ENCODE measurements at places on chromosomes 3 and 15. TPM values are rescaled to one million over a fixed set of nuclear protein-coding genes. Genes with fewer than 3 reads are reported as not detected.

Gene SAXO2
- not detected for total RNA-seq

Gene ITIH1
- total RNA-seq: not detected

Gene LTF
- total RNA-seq: not detected

Gene ERC2
- 3.8 TPM for total RNA-seq

Gene APBA2
- total RNA-seq: 20.8 TPM

Gene NUSAP1
- 147 TPM for total RNA-seq

Gene C2CD4A
- not detected for total RNA-seq

Gene FBXW12
- 0.68 TPM for total RNA-seq

Gene CKMT1A
- 3.8 TPM for total RNA-seq

Gene COL8A1
- total RNA-seq: not detected

Gene HIGD2B
- total RNA-seq: not detected

GRCh38 chr3:196969660-196970546, 1.3 kb upstream of the PIGZ start:
- DNase-seq: peak; percentile 24

- peak; percentile 59 for DNase-seq
These were observed 589 bp upstream of the GPR27 start for GRCh38 chr3:71752831-71753700.

DNA sequence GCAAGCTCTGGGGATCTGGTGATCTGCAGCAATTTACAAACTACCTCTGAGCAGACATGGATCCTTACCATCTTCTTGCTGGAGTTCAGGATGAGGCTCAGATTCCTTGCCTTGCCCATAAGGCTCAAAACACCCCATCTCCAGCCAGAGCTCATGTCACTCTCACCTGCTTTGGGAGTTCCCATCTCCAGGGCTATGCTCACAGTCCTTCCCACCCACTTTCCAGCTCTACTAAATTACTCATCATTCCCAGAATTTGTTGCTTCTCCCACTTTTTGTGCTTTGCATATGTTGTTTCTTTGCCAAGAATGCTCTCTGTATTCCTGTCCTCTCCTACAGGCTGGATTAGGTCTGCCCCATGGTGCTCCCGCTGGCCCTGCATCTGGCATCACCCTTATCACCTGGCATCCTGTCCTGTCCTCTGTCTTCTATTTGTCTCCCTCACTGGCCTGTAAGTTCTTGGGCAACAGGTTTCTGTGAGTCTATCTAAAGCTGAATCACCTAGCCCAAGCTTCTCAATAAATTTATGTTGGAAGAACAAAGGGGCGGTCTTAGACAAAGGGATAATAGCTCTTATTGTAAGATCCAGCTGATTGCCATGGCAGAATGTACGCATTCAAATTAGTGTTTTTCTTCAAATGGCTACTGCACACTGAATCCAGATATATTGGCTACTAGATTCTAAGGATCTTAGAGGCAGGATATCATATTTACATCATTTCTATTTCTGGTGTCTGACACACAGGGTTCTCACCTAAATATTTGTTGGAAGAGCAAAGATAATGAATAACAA, 179.2 kb downstream of the CLSTN2 start:
- no peak for DNase-seq

DNA sequence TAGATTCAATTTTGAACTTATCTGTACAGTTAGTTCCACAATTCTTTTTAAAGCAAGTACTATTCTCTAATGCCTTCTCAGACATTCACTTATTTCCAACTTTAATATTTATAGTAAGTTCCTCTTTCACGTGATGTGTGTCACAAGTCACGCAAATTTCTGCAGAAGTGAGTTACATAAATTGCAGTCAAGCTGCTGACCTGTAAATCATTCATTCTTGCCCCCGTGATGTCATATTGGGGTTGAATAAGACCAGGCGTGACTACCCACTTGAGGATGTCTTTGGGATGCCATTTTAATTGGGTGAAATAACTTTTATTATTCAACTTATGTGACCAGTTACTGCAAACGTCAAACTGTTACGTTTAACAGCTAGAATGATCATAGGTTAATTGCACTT, 15.1 kb downstream of the PPARG start:
- DNase-seq: no peak

DNA sequence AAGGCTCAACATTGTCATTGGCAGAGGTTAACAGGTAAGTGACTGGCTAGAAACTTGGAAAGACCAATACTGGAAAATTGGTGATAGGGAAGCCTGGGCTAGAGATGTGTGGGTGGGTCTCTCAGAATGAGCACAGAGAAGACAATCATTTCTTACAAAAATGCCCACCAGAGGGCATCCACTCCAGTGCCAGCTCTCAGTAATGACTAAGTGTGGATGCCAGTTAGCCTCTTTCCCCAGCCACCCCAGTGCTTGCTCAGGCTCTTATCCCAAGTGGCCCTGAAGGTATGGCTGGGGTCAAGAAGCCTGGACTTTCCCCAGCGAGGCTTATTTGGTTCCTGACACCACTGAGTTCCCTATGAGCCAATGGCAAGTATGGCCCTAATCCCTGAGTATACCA, 115.9 kb upstream of the ST8SIA2 start:
- DNase-seq: peak; percentile 63

GRCh38 chr3:31011380-31011779, 116.9 kb upstream of the GADL1 start:
- peak; percentile 6 for DNase-seq

DNA sequence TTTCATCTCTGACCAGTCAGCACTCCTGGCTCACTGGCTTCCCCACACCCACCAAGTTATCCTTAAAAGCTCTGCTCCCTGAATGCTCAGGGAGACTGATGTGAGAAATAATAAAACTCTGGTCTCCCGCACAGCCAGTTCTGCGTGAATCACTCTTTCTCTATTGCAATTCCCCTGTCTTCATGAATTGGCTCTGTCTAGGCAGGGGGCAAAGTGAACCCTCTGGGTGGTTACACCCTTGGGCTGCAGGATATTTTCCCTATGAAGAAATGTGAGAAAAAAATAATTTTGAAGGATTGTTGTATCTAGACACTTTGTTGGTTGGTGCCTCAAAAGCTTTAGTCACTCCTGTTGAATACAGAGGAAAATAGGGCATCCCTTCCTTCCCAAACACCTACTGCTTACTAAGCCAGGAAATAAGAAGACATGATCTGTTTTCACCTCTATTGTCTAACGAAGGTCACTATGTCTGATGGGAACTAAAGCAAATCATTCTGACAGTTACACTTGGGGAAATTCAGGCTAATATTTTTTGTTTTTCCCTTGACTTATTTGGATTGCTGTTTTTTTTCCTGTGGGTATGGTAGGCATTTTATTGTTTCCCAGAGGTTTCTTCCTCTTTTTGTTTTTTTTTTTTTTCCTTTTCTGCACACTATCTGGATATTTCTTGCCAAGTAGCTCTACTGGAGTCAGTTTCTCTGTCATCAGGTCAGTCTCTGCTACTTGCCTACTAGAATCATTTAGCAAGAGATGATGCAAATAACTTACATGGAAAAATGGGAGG, 15.3 kb upstream of the TNFSF10 start:
- no peak for DNase-seq

GRCh38 chr3:130894130-130894985, 474 bp downstream of the ATP2C1 start:
- peak; percentile 39 for DNase-seq

DNA sequence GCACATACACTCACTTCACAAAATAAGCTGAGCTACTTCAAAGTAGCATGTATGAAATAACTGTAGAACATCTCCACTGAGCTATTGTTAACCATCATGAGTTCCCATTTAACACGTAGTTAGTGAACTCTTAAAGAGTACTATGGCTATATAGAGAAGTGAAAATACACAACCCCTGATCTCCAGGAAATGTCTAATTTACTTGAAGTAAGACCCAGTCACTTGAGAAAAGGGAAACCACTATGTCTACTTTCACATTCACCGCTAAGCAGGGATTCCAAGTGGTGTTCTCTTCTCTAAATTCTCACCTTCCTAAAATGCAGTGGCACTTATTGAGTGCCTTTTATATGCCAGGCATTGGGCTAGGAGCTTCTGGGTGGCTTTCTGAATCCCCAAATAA, 35.0 kb upstream of the COLQ start:
- no peak for DNase-seq

DNA sequence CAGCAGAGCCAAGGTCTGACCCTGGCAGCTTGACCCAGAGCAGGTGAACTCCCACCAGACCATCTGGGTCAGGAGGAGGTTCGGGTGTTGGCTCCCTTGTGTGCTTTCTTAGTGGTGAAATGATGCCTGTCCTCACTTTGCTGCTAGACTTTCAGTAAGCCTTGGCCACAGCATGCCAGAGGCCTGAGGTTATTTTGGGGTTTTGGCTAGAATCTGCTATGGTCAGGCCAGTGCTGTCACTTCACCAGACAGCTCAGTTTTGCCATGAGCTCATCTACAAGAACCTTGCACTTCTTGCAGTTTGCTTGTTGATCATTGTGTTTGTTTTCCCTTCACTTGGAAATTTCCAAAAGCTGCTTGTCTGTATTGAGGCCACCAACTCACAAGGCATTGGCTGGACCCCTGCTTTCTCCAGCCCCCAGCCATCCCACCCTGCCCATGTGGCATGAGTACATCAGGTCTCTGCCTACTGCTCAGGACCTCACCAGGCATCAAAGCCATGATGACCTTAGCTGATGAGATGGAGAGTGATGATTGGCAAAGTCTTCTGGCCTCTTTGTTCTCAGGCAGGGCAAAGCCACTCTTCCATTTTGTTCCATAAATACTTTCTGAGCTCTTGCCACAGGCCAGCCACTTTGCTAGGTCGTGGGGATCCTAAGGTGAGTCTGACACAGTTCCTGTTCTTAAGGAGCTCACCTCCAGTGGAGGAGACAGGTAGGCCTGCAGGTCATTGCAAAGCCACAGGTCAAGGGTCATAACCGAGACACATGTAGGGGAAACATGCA, 122.6 kb downstream of the ARNT2 start:
- peak; percentile 18 for DNase-seq

GRCh38 chr3:126558336-126559071, at the start of gene C3orf22:
TSS of gene C3orf22 (minus strand) at chr3:126558932. CDS start at chr3:126553390, 5,542 bp downstream.
- DNase-seq: no peak

GRCh38 chr3:13532631-13533030, 16.3 kb upstream of the FBLN2 start:
- no peak for DNase-seq

- no peak for DNase-seq
These were observed 144.8 kb downstream of the NSMCE3 start for GRCh38 chr15:29124581-29125381.

- DNase-seq: no peak
These were observed 3.6 kb downstream of the EHHADH start for GRCh38 chr3:185250247-185250646.

- no peak for DNase-seq
These were observed 162.2 kb downstream of the APBA2 start for GRCh38 chr15:29048011-29048410.

DNA sequence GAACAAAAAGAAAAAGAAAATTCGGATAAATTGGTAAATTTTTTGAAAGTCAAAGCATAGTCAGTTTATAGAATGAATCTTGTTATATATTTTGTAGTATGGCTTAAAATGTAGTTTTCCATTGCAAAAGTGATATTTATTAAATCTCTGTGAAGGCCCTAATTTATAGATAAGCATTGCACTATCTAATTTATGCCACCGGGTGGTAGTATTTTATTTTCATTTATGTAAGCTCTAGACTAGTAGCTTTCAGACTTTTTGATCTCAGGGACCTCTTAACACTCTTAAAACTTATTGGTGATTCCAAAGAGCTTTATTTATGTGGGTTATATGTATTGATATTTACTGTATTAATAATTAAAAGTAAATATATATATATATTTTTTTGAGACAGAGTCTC, 133.9 kb upstream of the LRRFIP2 start:
- peak; percentile 36 for DNase-seq

DNA sequence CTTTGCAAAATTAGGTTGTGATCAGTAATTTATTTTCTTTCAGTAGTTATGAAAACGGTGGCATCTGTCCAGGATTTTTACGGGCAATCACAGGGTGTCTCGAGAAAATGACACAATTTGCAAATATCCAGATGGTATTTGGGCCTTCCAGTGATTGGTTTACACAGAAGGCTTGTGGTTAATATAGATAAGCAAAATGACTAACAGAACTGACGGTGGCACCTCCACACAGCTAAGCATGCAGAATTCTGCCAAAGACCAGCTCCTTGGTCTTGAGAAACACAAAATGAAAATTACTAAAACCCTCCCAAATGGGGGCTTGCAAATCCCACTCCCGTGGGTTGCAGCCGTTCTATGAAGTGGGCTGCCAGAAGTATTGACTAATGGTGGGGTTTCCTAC, 5.5 kb downstream of the ARHGEF3 start:
- DNase-seq: peak; percentile 25

DNA sequence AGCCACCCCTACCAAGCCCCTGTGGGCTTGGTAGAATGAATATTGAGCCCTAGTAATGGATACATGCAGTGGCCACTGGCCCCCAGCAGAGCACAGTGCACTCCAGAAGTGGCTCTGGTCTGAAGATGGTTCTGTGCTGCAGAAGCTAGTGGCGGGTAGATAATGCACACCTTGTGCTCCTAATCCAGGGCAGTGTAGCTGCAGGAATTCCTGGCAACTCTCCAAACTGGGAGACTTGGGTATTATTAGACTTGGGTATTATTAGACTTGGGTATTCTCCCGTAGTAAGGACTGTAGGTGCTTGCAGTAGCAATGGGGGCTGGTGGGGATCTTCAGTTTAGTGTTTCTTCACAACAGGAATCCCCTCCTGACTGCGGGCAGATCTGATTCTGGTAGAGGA, 34.7 kb downstream of the NUSAP1 start:
- DNase-seq: no peak

DNA sequence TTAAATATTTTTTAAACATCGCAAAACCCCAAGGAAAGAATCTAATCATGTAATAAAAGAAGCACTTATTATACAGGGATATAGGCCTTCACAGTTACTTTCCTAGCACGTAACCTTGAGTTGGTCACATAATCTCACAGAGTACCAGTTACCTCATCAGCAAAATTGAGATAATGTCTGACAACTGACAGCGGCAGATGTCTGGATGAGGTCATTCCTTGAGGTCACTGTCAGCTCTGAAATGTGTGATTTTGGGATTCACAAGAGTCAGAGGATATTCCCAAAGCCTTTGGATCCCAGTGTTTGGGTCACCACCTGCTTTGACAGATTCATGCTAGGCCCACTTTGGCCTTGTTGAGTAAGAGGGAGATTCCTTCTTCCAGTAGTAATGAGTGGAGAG, 151.4 kb upstream of the SEMA6D start:
- DNase-seq: no peak

DNA sequence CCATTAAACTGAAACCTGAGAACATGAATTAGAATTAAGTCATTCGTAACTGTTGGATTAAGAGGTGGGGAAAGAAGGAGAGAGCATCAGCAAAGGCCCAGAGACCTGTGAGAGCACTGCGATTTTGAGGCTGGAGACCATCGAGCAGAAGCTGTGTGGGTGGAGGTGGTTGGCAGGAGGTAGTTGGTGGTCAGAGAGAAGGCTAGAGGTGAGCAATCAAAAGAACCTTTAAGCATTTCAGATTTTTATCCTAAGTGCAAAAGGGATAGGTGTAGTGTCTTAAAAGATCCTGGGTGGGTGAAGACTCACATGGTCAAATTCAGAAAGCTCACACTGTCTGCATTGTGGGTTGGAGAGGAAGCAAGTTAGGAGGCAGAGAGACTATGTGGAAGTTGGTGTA, 65.1 kb upstream of the TEX264 start:
- no peak for DNase-seq

Data from G401 (cell line).